ENCODE measurements at places on chromosomes 5 and 9. TPM values are rescaled to one million over a fixed set of nuclear protein-coding genes. Genes with fewer than 3 reads are reported as not detected.

GRCh38 chr5:98341038-98342032, 432.1 kb upstream of the RGMB start:
- DNase-seq: no peak

DAB2 gene
- polyA plus RNA-seq: 4.9 TPM

GRCh38 chr5:97778451-97778850, 595.4 kb upstream of the RIOK2 start:
- no peak for DNase-seq

PCDHGA10 gene
- polyA plus RNA-seq: 0.04 TPM

- no peak for DNase-seq
Measured at GRCh38 chr5:106290841-106291240, 1379.9 kb downstream of the EFNA5 start.

ZFP37 gene
- polyA plus RNA-seq: 0.78 TPM

SLC22A4 gene
- 0.56 TPM for polyA plus RNA-seq

DNA sequence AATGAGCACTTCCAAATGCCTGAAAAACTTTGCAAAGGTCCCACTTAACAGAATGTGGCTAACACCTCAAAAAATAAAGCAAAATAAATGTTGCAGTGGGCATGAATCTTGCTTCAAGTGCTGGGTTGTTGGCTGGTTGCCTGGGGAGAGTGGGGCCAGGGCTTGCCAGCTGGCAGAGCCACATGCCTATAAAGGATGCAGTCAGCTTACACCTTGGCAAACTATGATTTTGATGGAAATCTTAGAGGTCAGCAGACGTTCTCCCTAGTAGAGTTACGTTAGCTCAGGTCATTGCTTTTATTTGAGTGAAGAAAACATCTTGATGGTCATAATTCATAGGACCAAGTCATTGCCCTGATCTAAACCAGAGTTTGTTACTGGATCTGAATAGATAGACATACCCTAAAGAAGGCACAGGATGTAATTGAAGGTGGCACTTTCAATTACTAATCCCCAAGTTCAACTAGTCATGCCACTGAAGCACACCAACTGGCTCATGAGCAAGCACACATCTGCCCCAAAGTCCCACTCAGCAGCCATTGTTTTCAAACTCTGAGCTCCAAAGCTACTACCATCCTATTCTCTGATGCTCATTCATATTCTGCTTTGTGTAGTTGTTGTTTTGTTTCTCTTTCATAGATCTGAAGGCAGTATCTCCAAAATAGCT, 51.2 kb upstream of the ZSWIM6 start:
- DNase-seq: no peak

- no peak for DNase-seq
Measured at GRCh38 chr9:128927731-128928411, 7.1 kb downstream of the PHYHD1 start.

DNA sequence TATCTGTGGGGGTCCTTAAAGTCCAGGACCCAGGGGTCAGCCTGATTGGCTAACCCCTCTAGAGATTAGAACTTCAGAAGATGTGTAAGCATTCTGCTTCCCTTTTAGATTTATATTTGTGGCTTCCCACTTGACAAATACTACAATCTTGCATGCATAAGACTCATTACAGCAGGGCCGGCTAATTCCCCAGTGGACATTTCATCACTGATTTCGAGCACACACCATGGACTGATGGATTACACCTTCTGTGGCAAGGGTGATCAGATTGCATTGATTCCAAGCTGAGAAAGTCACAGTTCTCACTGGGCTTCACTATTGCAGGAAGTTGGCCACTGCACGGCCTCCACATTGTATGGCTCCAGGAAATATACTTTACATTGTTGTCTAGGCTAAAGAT, 65.8 kb upstream of the DAPK1 start:
- DNase-seq: no peak

DNA sequence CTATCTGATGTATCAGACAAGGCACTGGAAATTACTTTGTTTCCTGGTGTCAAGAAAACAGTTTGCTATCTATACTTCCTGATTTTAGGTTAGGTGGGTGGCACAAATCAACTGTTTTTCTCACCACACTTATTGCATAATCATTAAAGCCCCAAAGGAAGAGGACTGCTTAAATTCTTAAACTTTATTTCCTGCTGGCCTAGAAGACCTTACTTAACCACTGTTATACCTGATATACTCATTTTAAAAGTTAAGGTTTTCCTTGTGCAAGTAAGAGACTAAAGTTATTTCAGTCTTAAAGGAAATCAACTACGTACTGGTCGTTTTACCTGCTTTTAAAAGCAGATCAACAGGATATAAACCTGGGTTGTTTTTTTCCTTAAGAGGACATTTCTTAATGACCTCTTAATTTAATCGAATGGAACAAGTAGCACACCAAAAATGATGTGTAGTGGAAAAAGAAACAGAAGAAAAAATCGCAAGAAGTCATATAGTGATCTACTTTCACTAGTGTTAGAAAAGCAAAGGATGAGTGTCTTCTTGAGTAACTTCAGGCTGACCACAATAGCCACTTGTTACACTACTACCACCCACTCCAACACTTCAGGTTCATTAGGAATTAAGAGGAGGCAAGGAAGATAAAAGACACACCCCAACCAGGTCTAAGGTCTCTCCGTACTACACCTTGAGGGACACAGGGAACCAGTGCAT, 974 bp downstream of the CLINT1 start:
- DNase-seq: no peak

All from HepG2 (cell line).